Caco-2 (cell line): ENCODE measurements at places on chromosomes 11 and 22. TPM values are rescaled to one million over a fixed set of nuclear protein-coding genes. Genes with fewer than 3 reads are reported as not detected.

Gene RBMXL2
- not detected in 2 replicates for total RNA-seq

Gene SLC37A4
- total RNA-seq, result 97.8 and 108 TPM in 2 replicates

Gene TENM4
- 1.1 and 2.0 TPM in 2 replicates for total RNA-seq

Gene CLNS1A
- total RNA-seq, result 282 and 306 TPM in 2 replicates

Gene PRODH
- 39.0 and 47.9 TPM in 2 replicates for total RNA-seq

Gene TMEM126B
- total RNA-seq, result 141 and 144 TPM in 2 replicates
